ENCODE measurements at places on chromosomes 4 and X.

- DNase-seq = no peak
Observed at GRCh38 chr4:128384091-128384520, 96.5 kb upstream of the PGRMC2 start.

GRCh38 chr4:151438154-151438553, 29.2 kb downstream of the FHIP1A start:
- no peak for DNase-seq

DNA sequence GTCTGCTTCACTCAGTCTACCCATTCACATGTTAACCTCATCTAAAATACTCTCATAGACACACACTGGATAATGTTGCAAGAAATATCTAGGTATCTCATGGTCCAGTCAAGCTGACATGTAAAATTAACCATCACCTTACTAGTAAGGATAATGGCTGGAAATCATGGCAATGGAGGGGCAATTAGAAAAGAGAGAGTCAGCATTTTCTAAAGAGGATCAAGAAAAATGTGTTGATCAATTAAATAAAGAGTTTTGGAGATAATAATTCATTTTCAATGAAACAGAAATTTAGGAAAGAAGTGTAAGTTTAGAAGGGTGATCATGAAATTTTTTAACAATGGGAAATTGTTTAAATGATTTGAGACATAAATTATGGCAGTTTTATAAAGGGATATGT, 1914.1 kb upstream of the IGFBP7 start:
- no peak for DNase-seq

GRCh38 chr4:131084997-131085396, 1989.0 kb downstream of the C4orf33 start:
- no peak for DNase-seq

GRCh38 chr4:98659106-98659592, 738 bp upstream of the TSPAN5 start:
- no peak for DNase-seq

- DNase-seq = no peak
Observed at GRCh38 chrX:5971300-5971699, 257.4 kb downstream of the NLGN4X start.

DNA sequence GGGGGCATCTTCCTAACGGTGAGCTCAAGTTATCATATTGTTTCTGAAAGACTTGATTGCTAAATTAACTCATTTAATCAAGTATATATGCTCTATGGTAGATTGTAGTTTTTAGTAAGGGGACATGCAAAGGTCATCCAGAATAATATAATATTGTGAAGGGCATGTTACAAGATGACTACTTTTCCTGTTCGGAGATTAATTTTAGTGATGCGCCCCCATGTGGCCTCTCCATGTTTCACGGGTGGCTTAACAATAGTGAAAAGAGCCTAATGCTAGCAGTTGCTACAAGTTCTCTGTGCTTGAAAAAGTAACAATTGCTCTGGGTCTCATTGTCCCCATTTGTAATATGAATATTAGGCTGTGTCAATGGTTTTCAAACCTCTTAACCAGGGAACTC, 12.2 kb downstream of the SMPX start:
- DNase-seq = no peak

- DNase-seq = no peak
Observed at GRCh38 chr4:16659079-16659478, 239.4 kb downstream of the LDB2 start.

DNA sequence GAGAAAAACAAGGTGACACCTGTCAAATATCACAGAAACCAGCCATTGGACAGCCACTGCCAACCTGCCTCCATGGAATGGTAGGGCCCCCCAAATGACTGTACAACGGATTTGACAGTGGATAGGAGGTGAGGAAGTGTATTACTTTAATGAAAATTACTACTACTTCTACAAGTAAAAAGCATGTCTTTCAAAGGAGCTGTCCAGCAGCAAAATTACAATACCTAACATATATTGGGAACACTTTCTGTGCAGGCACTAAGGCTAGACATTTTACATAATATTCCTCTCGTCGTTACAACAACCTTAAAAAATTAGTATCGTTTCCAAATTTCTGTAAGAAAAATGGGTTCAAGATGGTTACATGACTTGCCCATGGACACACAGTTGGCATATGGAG, 14.9 kb downstream of the PPP3CA start:
- DNase-seq = no peak

DNA sequence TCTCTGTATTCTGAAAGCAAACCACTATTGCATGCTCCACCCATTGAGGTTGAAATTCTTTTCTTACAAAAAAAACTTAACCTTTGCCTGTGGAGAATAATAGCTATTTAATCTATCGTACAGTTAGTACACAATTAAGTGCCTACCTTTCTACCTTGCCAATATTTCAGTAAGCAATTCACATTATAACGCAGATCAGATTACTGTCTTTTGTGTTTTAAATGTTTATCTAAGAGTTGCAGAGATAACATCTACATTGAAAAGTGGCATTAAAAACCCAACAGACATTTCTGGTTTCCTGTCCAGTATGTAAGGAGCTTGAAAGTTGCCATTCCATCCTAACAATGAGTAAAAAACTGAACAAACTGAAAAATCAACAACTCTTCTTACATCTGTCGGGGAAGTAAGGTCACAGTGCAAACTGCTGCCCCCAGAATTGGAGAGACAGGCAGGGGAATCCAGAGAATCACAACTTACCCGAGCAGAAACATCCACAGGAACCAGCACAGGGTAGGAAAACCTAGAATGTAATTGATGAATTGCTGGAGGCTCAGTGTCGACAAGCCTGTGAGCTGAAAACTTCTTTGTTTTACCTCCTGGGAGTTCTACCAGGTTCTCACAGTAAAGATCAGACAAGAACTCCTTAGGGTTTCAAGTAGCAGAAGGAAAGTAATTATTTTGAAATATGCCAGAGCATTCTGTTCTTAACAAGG, 27.3 kb upstream of the ACSL4 start:
- DNase-seq = no peak

DNA sequence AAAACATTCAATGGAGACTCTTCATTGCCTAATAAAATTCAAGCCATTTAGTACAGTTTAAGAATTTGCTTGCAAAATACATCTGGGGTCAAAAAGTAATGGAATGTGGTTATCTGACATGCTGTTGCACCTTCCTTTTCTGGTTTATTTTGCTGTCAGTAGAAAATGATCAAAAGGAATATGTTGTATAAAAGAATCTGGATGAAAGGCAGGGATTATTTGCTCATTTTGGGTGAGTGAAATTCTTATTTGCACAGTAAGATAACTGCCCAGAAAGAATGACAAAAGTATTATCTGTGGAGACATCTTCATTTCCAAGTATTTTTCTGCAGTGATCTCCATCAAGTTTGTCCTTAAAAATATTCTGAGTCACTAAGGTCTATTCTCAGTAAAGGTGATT, 30.4 kb downstream of the BOD1L1 start:
- DNase-seq = no peak

DNA sequence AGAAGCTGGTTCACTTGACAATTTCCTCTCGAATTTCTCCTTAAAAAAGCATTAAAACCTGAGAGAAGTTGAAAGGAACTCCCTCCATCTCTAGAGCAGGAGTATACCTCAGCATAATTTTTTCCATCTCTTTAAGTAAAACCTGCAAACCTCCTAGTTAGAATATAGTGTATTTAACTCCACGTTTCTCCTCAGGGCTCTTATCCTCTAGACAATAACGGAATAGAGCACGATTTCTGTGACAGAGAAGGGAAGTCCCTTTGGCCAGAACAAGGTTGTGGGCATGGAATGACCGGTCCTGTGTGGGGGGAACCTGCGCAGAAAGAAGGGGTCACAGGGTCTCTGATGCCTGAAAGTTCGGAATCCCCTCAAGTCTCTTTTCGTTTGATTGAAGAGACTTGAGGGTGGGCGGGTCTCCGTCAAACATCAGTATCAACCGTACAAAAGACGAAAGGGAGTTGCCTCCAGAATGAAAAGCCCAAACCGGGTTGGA, 697 bp downstream of the ZNF280C start:
- no peak for DNase-seq

DNA sequence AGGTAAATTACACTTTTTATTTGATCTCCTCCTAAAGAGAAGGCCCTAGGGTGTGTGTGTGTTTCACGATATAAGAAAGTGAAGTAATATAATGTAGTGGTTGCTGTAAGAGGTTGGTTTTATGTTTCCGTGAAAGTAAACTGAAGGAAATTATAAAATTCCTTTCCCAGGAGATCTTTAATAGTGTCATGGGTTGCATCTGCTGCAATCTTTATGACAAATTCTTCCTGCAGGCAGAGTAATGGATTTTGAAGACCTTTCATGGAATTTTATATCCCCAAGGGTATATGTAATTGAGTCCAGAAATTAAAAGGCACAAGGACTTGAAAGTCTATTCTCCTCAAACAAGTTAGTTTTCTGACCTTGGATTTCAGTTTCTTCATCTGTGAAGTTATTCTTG, 538.6 kb downstream of the ANKRD50 start:
- DNase-seq = no peak

GRCh38 chr4:137530176-137530575, 2.1 kb downstream of the PCDH18 start:
- no peak for DNase-seq

DNA sequence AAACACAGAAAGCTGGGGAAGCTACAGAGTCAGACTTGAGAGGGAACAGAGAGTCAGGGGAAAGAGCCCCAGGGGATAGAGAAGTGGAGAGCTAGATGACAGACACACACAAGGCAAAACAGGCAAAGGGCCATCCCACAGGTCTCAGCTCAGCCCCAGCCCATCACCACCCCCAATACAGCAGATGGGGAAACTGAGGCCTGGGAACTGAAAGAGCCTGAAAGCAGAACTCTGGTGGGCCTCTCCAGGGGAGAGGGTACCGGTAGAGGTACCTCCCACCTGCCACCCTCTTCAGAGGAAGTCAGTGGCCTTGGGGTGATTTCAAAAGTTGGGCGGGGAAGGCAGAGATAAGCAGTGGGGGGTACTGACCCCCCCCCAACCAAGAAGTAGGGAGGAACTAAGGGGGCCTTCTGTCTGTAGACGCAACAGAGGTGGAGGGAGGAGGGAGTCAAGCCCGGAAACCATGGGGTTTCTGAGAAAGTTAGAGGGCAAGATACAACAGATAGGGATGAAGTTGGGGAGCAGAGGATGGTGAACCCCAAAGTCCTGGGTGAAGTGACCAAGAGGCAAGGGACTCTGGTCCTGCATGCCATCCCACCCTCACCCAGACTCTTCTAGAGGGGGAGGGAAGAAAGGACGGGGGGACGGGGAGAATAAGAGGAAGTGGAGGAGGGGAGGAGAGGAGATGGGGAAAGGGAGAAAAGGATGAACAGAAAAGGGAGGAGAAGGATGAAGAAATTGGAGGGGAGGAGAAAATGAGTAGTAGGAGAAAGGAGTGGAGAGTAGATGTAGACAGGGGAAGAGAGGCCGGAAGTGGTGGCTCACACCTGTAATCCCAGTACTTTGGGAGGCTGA, 3.2 kb downstream of the GATA1 start:
- no peak for DNase-seq

- DNase-seq = no peak
Observed at GRCh38 chr4:12393631-12394262, 965.1 kb upstream of the HS3ST1 start.

DNA sequence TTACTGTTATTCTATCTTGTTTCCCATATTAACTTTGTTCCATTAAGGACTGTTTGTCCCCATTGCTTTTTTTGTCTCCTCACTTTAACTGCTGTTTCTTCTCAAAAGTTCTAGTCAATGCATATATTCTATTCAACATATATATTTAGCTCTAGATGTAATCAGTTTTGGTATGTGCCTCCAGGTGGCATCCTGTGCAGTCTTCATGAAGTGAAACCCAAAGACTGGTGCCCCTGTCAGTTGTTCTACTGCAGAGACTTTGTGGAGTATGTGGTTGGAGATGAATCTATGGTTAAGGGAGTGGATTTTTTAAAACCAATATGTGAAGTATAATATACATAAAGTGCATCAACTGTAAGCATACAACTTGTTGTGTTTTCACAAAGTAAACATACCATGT, 57.0 kb downstream of the VAMP7 start:
- no peak for DNase-seq

GRCh38 chrX:10620121-10620699, at the start of gene MID1:
Gene MID1 (minus strand): TSS chrX:10620585. CDS start chrX:10567547, 53,038 bp downstream.
- no peak for DNase-seq

- no peak for DNase-seq
Observed at GRCh38 chr4:3447431-3448395, 5.9 kb downstream of the HGFAC start.

GRCh38 chr4:17024425-17024824, 126.0 kb upstream of the LDB2 start:
- no peak for DNase-seq

GRCh38 chr4:185772391-185773093, 39.5 kb downstream of the SORBS2 start:
- DNase-seq = no peak

DNA sequence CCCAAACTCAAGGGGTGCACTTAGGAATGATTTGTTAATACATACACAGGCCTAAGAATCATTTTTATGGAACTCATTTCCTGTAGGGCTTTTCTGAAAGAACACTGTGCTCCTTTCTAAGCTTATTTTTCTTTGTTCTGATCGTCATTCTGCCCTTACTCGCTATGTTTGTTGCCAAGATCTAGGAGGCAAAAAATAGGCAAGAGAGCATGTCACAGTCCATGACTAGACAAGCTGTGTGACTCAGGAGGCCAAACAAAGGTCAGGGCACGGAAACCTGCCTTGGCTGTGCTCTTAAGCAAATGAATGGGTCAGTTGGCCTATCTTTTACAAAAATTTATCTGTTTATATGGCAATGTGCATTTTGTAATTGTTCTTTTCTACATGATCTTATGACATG, 42.5 kb upstream of the C1GALT1C1 start:
- DNase-seq = no peak

DNA sequence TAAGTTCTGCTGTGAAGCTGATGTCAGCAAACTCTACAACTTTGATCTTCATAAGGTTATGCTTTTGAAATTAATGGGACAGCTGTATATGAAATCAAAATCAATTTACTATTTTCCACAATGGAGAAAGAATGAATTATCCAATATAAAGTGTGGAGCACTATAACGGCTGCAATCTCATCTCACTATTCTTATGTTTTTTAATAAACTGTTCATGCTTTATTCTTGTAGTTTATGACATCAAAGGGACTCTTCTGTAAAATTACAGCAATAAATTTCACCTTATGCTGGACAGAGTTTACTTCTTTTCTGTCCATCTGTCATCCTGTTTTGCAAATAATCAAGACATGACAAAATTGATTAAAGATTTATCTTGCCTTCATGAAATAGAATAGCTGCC, 192.5 kb downstream of the TECRL start:
- no peak for DNase-seq

- no peak for DNase-seq
Observed at GRCh38 chr4:113293043-113293560, 243.6 kb downstream of the ANK2 start.

- DNase-seq = no peak
Observed at GRCh38 chrX:22090181-22090580, 58.1 kb downstream of the PHEX start.

GRCh38 chrX:50100188-50100587, 100.6 kb downstream of the AKAP4 start:
- no peak for DNase-seq

- DNase-seq = no peak
Observed at GRCh38 chr4:183098019-183098722, 886 bp upstream of the WWC2 start.

All from stimulated activated CD4-positive, alpha-beta T cell treated with anti-CD3 and anti-CD28 coated beads, Interleukin-1b, Interleukin-23, amount 100 ng/mL, for 1 hour (primary cell).